Activated naive CD4-positive, alpha-beta T cell treated with Interleukin-2 at 50 U/mL for 16 hours (primary cell): ENCODE measurements at places on chromosomes 4 and X.

- DNase-seq, result no peak
These were observed 2.6 kb upstream of the OTUD4 start for GRCh38 chr4:145183023-145183422.

GRCh38 chr4:30386266-30386895, 333.8 kb upstream of the PCDH7 start:
- DNase-seq, result no peak

DNA sequence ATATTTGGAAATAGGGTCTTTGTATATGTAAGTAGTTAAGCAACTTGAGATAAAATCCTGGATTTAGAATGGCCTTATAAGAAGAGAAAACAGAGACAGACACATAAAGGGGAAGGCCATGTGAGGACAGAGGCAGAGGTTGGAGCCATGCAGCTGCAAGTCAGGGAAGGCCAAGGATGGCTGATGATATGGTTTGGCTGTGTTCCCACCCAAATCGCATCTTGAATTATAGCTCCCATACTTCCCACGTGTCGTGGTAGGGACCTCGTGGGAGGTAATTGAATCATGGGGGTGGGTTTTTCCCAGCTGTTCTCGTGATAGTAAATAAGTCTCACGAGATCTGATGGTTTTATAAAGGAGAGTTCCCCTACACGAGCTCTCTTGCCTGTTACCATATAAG, 76.3 kb downstream of the STK32B start:
- no peak for DNase-seq

DNA sequence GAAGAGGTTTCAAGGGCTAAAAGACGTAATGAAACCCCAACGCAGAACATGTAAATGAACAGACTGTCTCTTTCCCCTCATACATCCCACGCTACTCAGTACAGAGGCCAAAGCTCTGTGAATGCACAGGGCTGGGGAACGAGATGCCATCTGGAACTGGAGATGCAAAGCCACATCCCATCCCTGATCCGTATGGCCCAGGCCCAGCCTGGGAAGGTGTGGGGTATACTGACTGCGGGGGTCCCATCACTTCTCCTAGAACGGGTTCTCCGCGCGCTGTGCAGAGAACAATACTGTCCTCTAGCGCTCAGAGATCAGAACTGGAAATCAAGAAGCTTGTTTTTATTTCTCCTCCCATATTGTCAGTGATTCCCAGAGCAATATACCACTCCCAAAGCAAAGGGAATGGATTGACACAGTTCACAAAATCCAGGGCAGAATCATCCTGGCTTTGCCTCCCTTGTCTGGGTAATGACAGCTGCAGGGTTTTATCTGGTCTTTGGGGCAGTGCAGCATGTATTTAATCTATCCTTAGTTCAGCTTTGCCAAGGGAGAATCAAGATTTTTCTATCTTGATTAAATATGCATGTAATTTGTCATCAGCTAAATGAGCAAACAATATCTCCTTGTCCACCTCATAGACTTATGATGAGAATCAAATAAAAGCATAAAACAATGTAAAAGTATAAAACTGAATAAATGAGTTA, 47.3 kb upstream of the TLR3 start:
- no peak for DNase-seq

DNA sequence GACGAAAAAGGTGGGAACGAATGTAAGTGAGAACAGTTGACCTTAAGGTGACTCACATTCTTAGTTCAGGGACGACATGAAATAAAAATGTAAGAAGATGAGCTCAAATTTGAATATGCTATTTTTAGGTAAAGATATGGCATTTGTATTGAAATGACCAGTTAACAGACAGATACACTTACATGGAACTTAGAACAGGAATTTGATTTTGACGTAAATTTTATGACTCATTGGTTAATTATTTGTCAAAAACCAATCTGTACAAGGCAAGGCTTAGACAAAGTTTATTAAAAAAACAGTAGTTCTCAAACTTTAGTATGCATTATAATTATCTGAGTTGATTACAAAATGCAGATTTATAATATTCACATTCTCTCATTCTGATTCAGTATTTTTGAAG, 469.4 kb downstream of the CFAP47 start:
- DNase-seq, result no peak

GRCh38 chrX:77946571-77946970, 22.9 kb downstream of the PGAM4 start:
- DNase-seq, result no peak

DNA sequence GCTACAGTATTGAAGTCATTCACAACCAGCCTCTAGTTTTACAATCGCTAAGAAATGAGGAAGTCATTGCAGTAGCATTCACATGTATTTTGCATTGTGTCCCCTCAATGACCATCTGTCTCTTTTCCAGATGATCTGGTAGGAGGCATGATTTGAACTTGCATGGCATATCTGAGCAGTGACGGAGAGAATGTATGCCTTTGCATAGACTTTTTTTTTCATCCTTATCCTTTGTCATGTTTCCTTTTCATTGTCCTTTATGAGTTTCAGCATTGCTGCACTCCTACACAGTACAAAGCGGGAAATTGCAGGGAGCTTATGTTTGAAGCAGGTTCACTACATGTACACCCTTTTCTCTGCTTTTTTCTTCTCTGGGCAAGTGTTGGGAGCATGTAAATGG, 516.4 kb upstream of the GRIA3 start:
- no peak for DNase-seq

- no peak for DNase-seq
These were observed 667.1 kb upstream of the BOD1L1 start for GRCh38 chr4:14294611-14295010.

DNA sequence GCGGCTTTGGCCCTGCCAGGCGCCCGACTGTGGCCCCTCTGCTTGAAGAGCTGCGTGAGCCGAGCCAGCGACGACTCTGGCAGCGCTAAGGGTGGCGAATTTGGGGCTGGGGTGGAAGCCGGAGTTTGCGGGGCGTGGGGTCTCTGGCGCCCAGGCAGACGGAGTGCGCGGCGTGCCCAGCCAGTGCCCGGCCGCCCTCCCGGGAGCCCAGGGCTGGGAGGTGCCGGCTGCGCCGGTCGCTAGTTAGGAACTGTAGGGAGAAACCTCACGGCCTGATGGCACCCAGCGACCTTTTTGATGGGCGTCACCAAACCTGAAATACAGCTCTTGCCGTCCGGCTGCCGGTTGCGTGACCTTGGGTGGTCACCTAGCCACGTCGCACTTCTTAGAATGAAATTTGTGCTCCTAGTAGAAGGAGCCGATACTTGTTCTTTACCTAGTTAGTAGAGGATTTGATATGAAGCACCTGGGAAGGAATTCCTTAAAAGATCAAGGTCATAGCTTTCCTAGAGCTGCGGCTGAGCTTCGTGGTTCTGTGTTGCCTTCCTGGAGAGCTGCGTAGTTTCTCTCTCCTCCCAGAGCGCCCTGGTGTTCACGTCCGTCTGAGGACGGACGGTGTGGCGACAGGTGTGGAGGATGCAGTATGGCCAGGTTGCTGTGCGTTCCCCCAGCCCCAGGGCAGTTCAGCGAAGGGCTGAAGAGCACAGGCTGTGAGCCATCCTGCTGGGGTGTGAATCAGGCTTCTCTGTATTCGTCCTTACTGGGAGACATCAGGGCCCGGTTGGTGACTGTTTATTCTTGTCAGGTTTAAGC, 680 bp downstream of the MAEA start:
- peak; percentile 20 for DNase-seq

- DNase-seq, result no peak
These were observed 76.7 kb downstream of the ABLIM2 start for GRCh38 chr4:8081621-8082516.

- DNase-seq, result peak; percentile 45
These were observed 158.7 kb downstream of the DCHS2 start for GRCh38 chr4:154332681-154333421.

DNA sequence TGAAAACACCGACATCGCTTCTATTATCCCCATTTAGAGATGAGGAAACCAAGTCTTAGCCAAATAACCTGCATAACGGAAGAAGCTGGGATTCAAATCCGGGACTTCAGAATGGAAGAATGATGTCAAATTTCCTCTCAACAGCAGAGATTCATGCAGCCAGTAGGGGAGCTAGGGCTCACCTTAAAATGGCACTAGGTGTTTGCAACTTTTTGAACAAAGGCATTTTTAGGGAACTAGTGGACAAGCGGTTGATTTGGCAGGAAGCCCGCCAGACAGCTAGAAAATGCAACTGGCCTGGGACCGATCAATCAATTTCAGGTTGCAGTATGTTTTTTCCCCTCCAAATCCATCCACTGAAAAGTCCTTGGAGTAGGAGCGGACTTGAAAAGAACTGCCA, 224.2 kb downstream of the PTTG2 start:
- no peak for DNase-seq
